ENCODE measurements at places on chromosomes 11 and 22.

- no peak for DNase-seq
These were observed 2.9 kb upstream of the MRGPRG start for GRCh38 chr11:3221408-3222002.

DNA sequence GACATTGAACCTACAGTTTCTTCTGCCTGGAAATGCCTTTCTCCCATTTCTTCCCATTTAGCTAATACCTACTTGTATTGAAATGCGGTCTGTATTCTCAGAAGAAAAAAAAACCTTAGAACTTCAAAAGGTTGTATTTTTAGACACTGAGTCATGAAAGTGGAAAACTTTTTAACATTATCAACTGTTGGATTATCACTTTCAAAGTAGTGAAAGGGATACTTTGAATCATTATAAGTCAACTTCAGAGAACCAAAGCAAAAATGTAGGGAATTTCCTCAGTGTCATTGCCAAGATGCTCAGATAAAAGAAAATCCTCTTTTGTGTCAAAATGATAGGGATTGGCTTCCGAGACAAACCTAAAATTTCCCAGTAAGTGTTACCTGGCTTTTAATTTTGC lies 6.6 kb downstream of the HOATZ start:
- no peak for DNase-seq

DNA sequence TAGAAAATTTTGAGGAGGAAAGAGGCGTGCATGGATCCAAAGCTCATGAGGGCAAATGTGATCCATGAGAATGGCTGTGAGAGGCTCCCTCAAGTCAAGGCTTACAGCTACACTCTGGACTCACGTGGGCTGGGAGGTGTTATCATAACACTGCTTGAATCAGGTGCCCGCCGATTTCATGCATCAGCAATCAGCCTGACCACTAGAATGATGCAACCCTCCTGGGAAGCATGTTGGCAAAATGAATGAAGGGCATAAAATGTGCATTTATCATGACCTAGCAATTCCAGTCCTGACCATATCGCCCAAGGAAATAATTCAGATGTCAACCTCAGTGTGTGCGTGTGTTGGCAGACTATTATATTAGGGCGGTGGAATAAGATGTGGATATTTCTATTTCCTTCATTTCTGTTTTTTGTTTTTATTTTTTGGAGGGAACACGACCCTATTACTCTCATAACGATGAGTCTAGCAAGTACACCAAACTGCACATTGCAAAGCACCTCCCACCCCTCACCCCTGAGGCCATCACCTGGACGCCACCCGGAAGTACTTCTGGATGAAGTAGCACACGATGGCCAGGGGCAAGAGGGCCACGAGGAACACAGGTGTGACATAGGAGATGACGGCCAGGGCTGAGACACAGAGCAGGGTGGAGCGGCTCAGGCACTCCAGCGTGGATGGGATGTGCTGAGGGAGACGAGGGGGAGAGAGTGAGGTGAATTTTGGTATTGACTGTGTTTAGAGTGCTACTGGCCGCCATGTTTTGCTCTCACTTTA lies 15.7 kb upstream of the KCNJ11 start:
- no peak for DNase-seq

GRCh38 chr11:75650167-75650723 lies 18.6 kb downstream of the MAP6 start:
- no peak for DNase-seq

DNA sequence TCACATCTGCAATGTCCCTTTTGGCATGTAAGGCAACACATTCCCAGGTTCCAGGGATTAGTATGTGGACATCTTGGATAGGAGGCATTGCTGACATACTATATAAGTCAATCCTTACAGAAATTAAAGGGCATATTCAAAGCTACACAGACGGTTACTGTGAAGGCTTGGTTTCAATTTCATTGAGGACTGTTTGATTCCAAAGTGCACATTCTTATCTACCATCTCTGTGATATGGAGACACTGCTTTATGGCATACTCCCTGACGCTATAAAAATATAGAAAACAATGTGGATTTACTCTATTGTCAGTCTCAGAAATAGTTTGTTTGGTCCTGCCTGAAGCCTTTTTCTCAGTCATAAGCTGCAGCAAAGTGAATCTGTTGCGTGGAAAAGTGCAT lies 1486.7 kb downstream of the FAM181B start:
- DNase-seq = no peak

DNA sequence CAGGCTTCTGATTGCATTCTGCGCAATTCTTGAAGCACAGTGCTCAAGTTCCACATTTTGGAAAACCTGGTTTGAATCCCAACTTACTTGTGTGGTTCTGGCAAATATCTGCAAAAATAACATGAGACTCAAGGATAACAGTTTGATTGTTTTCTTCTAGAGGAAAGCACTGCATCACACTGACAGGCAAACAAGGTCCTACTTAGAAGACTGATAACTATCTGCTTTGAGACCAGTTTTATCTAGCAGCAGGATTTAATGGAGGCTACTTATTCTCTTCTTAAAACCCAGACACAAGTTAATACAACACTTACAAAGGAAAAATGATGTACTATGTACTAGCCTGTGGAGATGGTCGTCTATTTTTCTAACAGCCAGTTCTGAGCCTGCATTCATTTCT lies 41.4 kb downstream of the RIC3 start:
- no peak for DNase-seq

All from epithelial cell of esophagus (primary cell).